Effector CD4-positive, alpha-beta T cell (primary cell): ENCODE measurements at places on chromosomes 7 and 10.

DNA sequence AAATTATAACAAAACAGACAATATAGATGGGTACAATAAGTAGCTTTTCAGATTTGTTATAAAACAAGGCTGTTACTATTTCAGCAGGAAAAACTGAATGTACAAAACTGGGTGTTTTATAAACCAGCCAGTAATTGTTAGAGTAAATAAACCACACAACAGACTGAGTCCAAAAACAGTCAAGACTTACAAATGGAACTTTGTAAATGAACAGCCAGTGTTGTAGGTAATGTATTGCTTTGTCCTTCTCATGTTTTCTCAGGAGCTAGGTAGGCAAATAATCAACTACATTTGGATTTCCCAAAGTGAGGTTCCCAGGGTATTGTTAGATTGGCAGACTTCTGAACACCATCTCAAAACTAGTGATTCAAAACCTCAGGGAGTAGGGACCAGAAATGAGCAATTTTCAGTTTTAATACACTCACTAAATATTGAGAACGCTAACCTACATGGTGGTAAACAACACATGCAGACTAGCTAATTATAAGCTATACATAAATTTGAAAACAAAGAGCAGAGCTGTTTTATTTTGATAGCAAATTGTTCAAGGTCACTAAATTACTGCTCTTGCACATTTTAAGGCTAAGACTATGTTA lies 36.2 kb downstream of the HERPUD2 start:
- no peak for DNase-seq

- no peak for DNase-seq
Observed at GRCh38 chr10:36437367-36437766, 688.0 kb upstream of the ANKRD30A start.

- no peak for DNase-seq
Observed at GRCh38 chr10:49072166-49072885, 43.0 kb downstream of the VSTM4 start.

DNA sequence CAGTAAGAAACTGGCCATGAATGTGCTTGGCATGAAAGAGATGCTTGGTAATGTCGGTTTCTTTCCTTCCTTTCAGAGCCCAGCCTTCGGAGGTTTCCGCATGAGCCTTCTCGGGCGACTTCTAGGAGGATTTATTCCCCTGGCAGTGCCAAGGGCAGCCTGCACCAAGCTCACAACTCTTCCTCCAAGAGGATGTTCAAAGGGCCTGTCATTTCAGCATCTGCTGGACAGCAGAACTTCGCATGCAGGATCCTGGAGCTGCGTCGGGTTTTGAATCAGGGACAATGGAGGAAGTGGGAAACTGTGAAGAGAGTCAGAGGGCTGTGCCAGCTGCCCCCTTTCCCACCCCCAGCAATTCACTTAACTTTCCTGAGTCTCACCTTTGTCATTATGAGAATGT lies 21.3 kb downstream of the GOLGA7B start:
- no peak for DNase-seq

- no peak for DNase-seq
Observed at GRCh38 chr7:114644455-114644854, 229.8 kb downstream of the FOXP2 start.

DNA sequence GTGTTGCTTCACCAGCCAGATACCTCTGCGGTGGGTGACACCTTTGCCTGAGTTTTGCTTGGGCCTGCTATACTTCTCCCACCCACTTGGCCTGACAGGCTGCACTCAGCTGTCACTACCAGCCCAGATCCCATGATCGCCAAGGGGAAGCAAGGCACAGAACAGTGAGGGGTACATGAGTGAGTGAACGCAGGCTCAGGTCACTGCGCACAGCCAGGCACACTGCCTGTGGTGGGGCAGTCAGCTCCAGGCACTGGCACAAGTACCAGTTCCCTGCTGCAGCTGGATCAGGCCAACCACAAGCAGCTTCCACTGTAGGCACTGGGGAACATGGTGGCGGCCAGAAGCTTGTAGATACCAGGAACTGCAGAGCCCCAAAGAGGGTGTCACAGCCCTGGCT lies 441.9 kb upstream of the GRM3 start:
- DNase-seq = no peak

GRCh38 chr7:33251301-33251700 lies 121.9 kb downstream of the BBS9 start:
- no peak for DNase-seq

DNA sequence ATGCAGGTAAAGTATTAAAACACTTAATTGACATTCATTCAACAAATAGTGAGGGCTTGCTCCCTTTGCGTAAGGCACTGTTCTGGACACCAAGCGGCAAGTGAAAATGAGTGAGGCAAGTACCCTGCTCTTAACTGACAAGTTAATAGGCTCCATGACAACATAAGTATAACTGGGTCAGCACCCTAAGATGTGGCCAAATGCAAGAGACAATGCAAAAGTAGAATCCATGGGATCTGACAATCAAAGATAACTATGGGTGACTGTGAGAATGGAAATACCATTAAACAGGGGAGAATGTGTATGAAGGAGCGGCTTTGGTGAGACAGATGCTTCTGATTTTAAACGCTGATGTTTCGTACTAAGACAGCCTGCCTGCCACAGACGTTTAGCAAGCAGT lies 160.5 kb downstream of the RAPGEF5 start:
- no peak for DNase-seq

DNA sequence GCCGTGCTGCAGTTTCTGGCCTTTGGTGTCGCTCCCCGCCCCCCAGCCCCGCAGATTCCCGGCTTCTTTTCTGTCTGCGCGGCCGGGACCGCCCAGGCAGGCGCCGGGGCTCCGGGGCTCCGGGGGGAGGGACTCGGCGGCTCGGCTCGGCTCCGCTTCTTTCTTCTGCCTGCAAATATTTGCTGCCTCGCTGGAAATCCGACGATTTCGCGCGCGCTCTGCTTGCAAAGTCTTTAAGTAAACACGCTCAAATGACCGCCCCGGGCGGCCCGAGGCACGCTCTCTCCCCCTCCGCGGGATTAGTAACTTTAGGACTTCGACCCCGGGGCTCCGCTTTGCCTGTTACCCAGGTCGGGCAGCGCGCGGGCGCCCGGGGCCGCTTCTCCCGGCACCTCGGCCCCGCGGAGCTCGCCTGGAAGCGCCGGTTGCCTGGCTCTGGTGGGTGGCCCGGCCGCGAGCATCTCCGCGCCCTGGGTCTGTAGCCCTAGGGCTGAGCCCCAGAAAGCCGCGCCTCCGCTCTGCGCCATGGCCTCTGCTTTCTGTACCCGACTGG lies 3.9 kb upstream of the GATA3 start:
- DNase-seq = no peak

DNA sequence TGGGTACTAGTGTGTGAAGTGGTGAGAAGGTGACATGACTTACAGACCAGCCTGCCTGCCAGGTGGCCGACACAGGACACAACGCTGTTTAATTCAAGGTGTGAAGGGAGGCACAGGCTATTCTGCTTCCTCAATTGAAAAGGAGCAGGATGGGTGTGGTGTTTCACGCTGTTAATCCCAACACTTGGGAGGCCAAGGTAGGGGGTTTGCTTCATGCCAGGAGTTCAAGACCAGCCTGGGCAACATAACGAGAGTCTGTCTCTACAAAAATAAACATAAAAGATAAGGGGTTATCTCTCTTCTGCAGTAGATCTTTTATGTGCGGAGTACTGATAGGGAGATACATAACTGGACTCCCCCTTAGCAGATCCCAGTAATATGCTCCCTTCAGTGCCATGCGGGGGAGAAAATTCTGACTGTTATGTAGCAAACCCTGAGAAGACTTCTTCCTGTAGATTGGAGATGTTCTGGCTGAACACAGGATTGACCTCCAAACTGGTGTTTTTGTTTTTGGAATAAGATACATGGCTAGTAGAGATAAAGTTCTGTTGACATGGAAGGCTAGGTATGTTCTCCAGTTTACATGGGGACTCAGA lies 63.2 kb downstream of the CCNY start:
- no peak for DNase-seq

- no peak for DNase-seq
Observed at GRCh38 chr10:17644485-17644943, 563 bp downstream of the STAM start.

DNA sequence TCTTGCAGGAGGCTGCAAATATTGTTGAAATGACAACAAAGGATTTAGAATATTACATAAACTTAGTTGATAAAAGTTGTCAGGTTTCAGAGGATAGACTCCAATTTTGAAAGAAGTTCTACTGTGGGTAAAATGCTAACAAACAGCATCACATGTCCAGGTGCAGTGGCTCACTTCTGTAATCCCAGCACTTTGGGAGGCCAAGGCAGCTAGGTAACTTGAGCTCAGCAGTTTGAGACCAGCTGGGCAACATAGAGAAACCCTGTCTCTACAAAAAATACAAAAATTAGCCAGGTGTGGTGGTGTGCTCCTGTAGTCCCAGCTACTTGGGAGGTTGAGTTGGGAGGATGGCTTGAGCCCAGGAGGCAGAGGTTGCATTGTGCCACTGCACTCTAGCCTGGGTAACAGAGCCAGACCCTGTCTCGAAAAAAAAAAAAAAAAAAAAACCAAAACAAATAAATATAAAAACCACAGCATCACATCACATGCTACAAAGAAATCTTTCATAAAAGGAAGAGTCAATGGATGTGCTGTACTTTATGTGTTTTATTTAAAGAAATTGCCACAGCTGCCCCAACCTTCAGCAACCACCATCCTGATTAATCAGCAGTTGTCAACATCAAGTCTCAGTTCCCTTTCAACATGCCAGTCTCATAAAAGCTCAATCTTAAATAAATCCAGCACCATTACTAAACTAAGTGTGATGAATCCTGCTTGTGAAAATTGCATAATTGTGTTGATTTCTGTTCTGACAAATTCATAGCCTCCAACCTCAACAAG lies 83.2 kb upstream of the MBL2 start:
- no peak for DNase-seq
